ENCODE measurements at places on chromosomes 5 and 9.
A peak's percentile ranks its signal among the peaks of the same experiment; 100 is the strongest.

- no peak for DNase-seq
Observed at GRCh38 chr9:3018071-3018470, 174.2 kb upstream of the PUM3 start.

DNA sequence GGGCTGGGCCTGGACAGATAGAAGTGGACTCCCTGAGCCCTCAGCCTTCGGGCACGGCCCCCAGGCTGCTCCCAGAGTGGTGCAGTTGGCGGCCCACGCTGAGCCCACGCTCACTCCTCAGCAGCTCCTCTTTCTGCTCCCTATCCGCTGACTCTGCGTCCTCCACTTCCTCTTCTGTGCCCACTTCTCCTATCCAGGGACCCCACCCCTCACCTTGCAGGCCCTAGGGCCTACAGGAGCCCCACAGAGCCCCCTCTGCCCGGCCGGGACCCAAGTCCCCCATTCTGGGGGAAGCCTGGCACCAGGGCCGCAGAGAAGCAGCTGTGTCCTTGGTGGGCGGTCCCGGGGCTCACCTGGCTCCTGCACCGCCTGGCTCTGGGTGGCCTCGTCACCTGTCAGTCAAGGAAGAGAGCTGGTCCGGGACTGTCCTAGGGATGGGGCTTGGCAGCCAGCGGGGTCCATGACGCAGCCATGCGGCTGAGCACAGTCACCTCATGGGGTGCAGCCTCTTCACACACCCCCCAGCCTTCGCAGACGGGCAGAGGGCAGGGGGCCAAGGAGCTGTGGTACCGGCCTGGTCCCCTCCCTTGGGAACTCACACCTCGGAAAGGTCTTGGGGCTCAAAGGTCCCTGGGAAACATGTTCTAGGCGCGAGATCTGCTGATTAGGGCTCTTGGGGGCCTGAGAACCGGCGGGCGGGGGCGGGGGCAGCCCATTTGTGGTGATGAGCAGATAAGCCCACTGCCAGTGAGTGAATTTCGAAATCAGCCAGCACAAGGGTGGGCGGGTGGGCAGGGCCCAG, 5.4 kb upstream of the NRARP start:
- no peak for DNase-seq

GRCh38 chr5:103821361-103821760, 258.8 kb upstream of the NUDT12 start:
- DNase-seq, result no peak

DNA sequence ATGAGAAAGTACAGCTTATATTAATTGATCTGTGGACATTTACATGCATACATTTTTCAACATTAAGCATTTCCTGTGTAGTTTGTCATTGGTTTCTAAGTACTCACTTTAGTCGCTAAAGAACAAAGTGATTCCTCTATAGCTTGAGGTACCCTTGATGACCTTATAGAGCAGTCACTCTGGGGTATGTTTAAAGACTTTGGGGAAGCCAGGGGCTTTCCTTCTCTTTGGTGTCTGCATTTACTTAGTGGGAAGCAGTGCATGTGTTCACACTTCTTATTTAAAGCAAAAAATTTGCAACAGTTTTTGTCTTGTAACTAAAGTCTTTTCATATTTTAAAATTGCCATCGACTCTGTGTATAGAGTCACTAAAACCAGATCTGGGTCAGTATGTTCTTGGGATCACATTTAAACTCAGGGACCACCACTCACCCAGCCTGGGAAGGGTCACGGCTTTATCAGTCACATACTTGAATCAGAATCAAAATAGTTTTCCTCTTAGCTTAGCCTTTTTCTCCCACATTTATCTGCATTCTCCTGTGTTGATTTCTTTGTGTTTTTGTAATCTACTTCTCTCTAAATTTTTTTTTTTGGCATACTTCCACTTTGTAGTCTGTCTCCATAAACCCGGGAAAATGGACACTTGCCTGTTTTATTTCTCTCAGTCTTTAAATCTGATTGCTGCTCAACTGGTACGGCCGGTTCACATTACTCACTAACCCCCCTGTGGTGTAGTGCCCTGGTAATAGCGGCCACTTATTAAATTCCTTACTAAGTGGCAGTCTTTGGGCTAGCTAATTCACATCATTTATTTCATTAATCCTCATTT, 143.9 kb upstream of the FBN2 start:
- no peak for DNase-seq

DNA sequence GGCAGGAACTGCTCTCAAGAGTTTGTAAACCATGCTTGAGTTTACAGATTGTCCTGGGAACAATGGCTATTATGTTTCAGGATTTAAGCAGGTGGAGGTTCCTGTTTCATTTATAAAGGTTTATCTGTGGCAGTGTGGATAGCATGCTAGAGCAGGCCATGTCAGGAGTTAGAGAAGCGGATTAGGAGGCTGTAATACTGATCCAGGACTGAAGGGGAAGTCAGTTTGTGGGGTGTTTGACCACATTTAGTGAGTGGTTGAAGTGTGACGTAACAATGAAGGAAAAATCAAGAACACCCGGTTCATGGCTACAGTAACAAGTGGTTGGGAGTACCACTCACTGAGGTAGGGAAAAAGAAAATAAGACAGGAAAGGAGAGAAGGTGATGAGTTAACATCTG, 299.0 kb downstream of the TLR4 start:
- DNase-seq, result no peak

- DNase-seq, result no peak
Observed at GRCh38 chr9:127290561-127291065, 26.0 kb downstream of the GARNL3 start.

DNA sequence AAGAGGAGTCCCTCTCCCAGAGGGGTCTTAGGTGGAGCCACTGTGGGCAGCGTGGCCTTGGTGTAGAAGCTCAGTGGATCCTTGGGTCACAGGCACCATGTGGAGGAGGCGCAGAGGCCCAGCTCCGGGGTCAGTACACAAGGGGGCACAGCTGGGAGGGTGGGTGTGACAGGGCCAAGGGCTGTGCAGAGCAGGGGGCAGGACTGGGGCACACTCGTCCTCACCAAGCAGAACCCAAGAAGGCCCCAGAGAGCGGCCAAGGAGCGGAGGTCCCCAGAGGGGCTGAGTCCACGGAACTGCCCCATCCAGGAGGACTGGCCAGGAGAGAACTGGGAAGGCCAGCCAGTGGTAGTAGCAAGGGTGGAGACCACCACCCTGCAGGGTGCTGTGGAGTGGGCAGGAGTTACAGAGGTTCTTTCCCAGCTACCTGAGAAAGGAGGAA, 2.5 kb upstream of the LPCAT1 start:
- no peak for DNase-seq

DNA sequence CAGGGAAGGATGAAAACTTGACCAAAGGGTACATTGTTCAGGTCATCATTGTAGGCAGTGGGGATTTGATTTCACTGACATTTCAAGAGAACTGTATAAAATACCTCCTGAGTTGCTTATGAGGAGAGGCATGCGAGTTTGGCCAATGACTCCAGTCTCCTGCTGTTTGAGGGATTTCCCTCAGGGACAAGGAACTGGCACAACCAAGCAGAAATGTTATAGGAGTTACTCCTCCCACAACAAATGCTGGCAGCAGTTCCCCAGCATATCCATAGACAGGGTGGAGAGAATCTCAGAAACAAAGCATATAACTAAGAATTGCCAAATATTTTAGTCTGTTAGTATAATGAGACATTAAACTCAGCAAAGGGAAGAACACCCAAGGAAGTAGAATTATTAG, 47.2 kb upstream of the FBXL7 start:
- DNase-seq, result no peak

GRCh38 chr5:176810687-176811501, 535 bp downstream of the UNC5A start:
- peak; percentile 62 for DNase-seq

DNA sequence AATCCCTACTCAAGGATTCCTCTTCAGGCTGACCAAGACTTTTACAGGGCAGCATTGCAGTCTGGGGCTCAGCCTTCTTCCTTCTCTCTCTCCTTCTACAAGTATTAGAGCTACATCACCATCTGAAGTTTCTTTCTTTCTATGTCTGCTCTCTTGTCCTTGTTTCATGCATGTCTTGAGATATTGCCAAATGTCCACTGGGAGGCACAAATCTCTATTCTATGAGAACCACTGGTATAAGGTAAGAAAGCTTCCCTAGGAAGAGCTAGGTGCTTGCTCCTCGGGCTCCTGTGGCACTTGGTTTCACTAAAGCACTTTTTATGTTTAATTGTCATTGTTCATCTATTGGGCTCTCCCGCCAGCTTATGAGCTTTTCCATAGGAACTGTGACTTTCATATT, 289.2 kb upstream of the PCSK5 start:
- DNase-seq, result no peak

GRCh38 chr9:135066291-135066690, 21.2 kb upstream of the OLFM1 start:
- DNase-seq, result no peak

GRCh38 chr9:15101095-15101494, 190.9 kb upstream of the FREM1 start:
- no peak for DNase-seq

- DNase-seq, result peak; percentile 62
Observed at GRCh38 chr5:44546286-44546685, 157.1 kb upstream of the FGF10 start.

DNA sequence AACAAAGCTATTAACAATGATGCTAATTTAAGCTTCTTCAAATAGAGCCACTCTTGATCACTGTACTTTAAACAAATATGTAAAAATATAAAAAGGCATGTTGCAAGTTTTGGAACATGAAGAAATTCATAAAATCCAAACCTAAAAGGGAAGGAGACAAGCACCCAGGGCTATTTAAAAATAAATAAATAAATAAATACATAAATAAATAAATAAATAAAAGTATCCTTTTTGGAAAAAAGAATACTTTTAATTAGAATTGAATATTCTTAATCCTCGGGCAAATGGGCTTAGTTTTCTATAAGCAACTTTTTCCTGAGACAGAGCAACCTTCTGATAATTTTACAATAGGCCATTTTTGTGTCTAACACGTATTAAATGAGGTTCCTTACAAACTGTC, 147.5 kb upstream of the PCA3 start:
- no peak for DNase-seq

DNA sequence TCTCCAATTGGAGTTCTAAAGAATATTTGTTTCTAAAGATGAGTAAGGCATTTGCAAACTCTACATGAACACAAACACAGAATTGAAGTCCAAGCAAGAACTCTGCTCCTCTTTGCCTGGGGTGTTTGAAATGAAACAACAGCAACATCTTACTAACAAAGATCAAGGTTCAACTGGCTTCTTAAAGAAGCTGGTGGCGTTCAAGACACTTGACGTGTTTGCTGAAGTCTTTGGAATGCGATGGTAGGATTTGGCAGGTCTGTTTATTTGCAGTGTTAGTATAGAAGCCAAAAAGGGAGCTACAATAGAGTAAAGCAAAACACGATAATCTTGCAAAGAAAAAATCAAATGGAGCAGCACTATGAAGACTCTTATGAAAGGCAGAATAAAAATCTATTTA, 94.9 kb downstream of the BASP1 start:
- no peak for DNase-seq

- no peak for DNase-seq
Observed at GRCh38 chr5:161216877-161217276, 329.6 kb downstream of the GABRB2 start.

DNA sequence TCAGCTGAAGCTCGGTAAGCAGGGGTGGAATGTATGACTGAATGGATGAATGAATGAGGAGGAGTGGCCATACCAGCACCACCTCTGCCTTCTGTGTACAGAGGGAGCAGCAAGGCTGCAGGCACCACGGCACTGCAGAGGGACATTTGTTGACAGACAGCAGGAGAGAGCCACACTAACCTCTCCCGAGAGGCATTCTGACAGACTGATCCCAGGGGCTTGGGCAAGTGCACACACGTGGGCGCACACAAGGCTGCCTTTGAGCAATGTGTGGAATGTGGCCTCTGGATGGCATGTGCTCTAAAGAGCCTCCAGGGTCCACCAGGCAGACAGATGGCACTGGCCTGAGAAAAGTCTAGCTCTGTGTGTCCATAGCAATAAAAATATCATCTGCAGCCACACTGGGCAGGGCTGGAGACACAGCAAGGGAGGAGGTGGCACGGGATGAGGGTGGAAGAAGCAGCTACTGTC, 111.8 kb downstream of the ACTL7B start:
- DNase-seq, result peak; percentile 57

DNA sequence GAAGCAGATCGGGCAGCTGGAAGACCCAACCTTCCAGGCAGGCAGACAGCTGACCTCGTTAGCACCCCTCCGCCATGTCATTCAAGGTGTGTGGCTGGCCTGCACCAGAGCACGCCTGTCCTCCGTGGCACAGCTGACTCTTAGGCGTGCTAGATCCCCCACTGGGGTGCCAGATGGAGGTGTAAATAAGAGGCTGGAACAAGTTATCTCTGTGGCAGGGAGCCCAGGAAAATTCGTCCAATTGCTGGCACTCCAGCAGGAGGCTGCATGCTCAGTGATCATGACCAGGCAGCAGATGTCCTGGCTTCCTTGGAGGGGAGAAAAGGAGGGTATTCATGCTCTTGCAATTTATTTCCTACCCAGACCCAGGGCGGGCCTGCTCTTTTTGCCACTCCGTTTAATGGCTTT, 7.8 kb upstream of the ALDOB start:
- DNase-seq, result no peak

GRCh38 chr9:2765250-2765880, 48.1 kb downstream of the KCNV2 start:
- DNase-seq, result no peak

GRCh38 chr5:158660726-158661125, 439.0 kb downstream of the EBF1 start:
- no peak for DNase-seq

DNA sequence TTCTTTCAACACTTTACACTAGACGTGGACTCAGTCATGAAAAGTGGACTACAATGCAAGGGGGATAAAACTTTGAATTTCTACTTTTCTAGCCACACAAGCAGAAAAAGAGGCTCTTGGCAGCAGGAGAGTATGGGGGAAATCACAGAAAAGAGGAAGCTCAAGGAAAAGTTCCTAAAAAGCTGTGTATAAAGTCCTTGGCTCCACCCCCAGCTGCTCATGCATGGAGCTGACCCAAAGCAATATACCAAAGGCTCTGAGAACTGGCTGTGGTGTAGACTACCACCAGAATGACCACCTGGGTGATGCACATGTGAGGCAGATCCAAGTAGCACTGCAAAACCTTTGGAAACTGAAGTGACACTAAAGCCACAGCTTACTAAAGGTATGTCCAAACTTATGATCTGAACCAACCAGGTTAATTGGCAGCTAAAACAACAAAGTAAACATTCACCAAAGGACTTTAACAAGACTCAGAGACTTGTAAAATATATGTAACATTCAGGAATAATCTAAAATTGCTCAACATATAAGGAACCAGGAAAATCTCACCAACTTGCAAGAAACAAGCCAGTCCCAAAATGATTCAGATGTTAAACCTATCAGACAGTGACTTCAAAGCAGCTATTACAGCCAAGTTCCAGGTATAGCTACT, 55.5 kb upstream of the RASGRF2 start:
- DNase-seq, result no peak

- no peak for DNase-seq
Observed at GRCh38 chr9:127634698-127635097, 22.6 kb downstream of the STXBP1 start.

- peak; percentile 85 for DNase-seq
Observed at GRCh38 chr5:83368319-83368718, 103.2 kb upstream of the VCAN start.

GRCh38 chr9:126606483-126606870, 7.3 kb upstream of the LMX1B start:
- no peak for DNase-seq

- no peak for DNase-seq
Observed at GRCh38 chr9:32340361-32340760, 44.1 kb upstream of the ACO1 start.

- peak; percentile 18 for DNase-seq
Observed at GRCh38 chr5:72179816-72180440, 72.7 kb downstream of the MAP1B start.

GRCh38 chr9:97501972-97502221, 431 bp downstream of the TMOD1 start:
- no peak for DNase-seq
